H7 (cell line): ENCODE measurements at places on chromosomes 4 and X.

GRCh38 chrX:118536687-118537461 is 41.3 kb downstream of the DOCK11 start:
- peak; percentile 44 for DNase-seq

DNA sequence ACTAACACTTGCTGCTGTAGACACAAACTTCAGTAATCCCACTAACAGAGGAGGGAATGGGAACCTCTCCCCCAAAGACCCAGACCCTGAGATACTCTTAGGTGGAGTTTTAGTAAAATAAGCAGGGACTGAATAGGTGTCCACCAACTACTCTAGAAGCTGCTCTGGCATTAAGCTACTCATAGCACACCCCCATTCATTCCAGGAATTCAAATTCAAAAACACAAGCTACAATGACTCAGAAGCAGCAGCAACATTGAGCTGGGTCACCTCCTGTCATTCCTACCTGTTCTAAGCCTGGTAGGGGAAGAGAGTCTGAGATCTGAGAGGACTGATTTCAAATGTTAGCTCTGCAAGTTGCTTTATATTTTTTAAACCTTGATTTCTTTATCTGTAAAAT is 135.4 kb upstream of the FRMPD4 start:
- no peak for DNase-seq

DNA sequence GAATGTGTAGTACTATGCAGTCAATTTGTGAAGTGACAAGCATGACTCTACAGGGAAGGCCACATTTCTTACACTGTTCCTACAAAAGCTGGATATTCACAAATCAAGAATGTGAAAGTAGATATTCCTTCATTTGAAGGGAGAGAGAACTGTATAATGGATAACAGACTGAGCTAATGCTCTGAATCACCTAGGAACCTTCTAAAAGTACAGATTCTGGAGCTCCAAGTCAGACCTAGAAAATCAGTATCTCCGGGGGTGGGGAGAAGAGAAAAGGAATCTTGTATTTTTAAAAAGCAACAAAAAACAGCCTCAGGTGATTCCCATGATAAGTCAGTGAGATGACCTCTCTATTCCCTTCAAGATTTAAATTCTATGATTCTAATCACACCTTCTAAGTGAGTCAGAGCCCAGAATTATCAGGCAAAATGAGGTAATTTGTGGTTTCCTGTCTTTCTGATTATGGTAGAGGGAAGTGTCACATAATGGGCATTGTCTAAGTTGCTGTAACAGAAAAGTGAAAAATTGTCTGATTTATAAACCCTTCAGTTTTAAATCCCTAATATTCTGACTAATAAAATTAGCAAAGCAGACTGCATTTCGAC is 80.9 kb downstream of the IL21 start:
- DNase-seq = no peak

DNA sequence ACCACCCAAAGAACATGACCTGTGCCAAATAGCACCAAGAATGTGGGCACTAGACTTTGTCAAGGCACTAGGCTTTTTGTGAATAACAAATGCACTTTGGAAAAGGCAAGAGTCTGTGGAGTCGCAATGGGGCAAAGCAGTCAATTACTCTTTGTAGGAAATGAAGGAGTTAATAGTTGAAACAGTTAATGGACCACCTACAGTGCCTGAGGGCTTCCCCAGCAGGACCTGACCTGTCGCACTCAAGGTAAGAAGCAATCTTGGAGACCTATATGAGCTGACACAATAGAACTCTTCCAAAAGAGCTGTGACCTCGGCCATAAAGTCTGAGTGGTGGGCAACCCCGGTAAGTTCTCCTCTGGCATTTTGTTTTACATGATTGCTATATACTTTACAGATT is 49.2 kb upstream of the CAPN6 start:
- no peak for DNase-seq

DNA sequence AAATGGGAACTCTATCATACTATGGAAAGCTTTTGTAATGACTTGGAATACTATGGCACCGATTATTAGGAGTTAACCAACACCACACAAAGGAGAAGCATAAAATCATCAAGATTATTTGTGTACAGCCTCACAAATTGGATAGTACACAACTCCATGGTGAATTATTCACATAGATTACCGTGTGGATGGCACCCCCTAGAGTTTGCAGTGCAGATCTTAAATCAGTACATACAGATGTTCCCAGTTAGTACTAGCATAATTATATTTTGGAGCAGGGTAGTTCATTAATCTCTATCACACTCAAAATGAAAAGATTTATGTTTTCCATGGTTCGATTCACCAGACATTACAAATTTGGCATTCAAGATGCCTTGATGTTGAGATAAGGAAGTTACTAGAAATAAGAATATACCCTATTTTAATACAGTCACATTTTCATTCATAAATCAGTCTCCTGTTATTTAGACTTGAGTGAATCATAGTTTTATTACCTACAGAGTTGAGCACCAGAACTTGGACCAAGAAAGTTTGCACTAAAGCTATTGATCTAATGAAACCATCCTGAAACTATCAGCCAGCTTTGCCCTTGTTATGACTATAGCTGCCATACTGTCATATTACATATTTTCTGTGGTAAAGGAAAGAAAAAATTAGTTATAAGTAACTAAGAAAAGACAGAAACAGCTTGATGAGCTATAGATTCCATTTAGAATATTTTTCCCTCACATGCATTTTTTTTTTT is 531.8 kb downstream of the GLUD2 start:
- no peak for DNase-seq

- DNase-seq = no peak
Measured at GRCh38 chr4:78926826-78927225, 12.4 kb downstream of the PAQR3 start.

DNA sequence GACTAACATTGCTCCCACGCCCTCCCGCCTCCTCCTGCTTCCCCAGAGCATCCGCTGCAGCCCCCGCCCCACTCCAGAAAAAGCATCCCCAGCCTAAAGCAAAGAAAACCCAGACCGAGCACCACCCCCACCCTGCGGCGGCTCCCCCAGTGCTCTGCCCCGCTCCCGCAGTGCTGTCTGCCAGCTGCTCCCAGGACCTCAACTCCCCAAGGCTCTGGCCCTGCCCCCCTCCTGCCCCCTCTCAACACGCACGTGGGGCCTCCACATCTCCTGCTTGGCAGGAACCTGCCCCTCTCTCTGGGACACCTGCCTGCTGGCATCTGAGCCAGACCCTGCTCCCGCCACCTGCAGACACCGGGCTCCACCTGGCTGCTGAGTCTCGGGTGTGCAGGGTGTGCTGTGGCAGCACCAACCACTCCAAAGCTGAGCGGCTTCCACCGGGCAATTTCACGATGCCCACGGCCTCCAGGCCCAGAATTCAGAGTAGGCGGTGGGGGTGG is 79.4 kb downstream of the FAM53A start:
- DNase-seq = peak; percentile 78

DNA sequence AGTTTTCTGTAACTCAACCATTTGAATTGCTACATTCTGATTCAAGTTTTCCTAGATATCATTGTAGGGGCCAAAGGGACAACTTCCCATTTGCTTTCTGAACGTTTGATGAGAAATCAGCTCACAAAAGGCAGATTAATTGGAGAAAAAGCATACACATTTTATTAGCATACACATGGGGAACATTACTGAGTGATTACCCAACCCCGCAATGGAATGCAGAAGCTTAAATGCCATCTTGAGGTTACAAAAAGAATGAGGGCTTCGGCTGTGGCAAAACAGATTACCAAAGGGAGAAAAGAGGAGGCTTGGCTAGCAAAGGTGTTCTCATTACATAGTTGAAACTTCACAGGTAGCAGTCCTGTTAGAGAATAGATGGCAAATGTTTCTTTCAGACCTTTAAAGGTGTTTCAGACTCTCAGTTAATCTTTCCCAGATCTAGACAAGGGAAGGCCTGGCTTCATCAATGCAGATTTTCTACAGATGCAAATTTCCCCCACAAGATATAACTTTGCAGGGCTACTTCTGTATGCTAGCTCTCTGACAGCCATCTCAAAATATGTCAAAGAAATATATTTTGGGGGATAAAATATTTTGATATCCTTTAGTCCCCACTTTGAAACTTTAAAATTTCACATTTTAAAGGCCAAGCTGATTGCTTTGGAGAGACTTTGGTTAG is 26.5 kb upstream of the HERC6 start:
- DNase-seq = no peak

GRCh38 chr4:85790582-85790981 is 315.6 kb downstream of the ARHGAP24 start:
- DNase-seq = no peak

DNA sequence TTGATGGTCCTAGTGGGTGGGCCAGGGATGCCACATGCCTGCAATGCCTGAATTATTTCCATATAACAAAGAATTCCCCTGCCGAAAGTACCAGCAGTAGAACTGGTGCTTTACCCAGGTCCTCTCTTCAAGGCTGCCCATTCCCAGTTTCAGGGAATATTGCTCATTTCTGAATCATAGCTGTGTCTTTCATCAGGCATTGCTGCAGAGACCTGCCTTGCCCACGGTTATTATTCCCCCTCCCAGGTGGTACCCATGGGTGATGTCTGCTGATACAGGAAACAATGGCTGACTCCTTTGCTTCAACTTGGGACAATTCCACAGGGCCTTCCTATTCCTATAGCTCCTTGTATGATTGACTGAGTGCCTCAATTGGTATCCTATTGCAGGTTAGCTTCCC is 9.7 kb upstream of the IQCM start:
- no peak for DNase-seq

DNA sequence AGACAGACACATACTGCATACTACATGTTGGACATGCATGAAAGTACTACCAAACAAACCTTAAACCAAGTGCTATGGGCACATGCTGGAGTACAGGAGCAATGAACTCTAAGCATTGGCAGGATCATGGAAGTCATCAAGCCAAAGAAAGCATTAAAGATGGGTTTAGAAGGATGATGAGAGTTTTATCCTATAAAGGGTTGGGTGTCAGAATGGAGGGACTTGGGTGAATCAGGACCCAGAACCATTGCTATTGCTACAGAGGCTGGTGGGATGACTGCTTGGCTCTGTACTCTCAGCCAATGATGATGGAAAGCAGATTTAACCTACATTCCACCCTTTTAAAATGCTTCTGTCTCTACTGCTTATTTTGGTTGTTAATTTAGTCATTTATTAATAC is 233.9 kb upstream of the EDA2R start:
- no peak for DNase-seq

DNA sequence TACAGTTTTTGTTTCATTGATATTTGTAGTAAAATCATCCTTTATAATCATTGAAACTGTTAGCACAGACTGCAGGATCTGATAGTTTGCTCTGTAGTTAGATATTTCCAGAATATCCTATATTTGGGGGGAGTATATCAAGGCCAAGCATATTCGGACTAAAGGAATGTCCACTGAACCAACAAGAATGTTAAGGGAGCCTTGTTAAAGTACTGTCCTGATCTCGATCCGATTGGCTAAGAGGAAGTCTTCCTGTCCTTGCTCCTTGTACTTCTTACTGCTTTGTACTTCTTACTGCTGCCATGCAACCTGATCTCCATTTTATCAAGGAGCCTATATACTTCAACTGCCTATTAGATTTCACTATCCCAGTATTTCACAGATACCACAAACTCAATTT is 449.3 kb downstream of the RPA4 start:
- no peak for DNase-seq

GRCh38 chr4:155529272-155529671 is 137.4 kb upstream of the GUCY1A1 start:
- DNase-seq = peak; percentile 26

GRCh38 chr4:69057620-69058409 is 38.5 kb upstream of the UGT2B7 start:
- peak; percentile 30 for DNase-seq

DNA sequence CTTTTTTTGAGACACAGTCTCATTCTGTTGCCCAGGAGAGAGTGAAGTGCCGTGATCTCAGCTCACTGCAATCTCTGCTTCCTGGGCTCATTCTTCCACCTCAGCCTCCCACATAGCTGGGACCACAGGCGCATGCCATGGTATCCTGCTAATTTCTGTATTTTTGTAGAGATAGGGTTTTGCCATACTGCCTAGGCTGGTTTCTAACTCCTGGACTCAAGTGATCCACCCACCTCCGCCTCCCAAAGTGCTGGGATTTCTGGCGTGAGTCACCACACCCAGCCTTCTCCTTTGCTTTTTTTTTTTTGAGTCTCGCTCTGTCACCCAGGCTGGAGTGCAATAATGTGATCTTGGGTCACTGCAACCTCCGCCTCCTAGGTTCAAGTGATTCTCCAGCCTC is 94.1 kb downstream of the PDS5A start:
- no peak for DNase-seq

GRCh38 chr4:152634110-152634760 is 45.6 kb downstream of the TMEM154 start:
- no peak for DNase-seq

- DNase-seq = no peak
Measured at GRCh38 chrX:12874581-12874980, 7.7 kb downstream of the TLR7 start.

DNA sequence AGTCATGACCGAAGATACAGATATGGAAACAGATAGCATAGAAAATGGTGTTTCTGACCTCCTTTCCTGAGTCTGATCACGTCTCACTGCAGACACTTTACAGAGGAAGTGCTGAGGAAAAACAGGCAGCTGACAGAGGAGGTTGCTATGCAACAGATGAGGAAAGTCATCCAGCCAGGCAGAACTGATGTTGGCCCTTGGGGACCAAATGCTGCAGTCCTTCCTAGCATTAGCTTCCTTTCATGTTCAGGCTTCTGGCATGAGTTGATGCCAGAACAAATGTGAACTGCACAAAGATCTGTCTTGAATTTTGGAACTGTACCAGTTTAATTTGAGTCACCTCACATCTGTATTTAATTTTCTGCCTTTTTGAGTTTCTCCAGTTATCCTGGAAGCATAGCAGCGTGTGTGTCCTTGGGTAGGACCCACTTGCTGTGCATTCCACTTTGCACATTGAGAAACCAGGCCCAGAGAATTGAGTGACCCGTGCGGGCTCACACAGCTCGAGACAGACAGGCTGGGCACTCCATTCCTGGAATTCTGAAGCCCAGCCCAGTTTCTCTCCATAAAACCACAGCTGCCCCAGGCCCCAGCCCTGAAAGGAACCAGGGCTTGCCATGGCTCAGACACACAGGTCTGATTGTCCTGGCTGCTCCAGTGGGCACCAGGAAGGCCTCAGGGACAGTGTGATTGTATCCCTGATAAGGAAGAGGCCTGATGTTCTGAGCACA is 1.4 kb upstream of the MAGED1 start:
- no peak for DNase-seq

DNA sequence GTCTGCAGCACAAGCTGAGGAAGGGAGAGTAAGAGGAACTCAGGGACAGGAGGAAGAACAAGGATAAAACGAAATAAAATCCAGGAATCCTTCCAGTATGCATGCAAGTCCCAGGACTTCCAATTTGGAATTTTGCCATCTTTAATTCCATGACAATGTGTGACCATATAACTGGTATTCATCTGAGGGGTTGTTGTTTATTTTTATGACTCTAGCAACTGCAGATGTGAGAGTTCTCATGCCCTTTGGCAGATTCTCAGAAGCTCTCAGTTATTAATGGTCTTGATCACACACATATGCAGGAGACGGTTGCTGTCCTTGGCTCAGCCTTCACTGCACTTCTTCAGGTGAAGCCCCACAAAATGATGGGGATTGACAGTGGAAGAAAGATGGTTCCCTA is 148.2 kb downstream of the SMIM20 start:
- DNase-seq = no peak
